Stimulated activated CD8-positive, alpha-beta memory T cell treated with anti-CD3 and anti-CD28 coated beads, Interleukin-15, amount 100 ng/mL, for 1 hour (primary cell): ENCODE measurements at places on chromosomes 6 and 20.

- peak; percentile 63 for DNase-seq
These were observed 55.7 kb upstream of the TNFAIP3 start for GRCh38 chr6:137811121-137811915.

DNA sequence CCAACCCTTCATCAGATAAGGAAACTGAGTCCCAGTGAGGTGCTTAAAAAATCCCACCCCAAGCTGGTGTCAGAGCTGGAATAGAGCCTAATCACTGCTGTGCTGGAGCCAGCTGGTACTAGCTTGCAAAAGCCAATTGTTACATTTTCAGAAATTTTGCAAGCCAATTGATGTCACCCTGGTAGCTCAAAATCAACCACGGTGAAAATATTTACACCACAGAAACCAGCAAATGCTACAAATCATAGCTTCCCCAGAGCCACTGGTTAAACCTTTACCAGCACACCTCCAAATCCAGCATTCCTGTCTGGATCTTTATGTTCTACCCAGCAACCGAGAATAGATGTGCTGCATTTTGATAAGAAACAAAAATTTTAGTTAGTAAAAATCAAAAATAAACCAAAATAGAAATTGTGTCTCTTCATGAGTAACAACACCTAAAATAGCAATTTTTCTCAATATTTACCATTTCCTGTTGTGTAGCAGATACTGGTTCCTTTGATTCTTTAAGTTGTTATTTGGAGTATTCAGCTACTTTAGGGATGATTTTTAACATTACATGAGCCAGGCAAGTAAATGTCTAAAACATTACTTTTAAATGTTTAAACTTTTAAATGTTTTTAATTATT is 7.2 kb upstream of the LCA5 start:
- DNase-seq: no peak

GRCh38 chr6:28960846-28961500 is 37.2 kb upstream of the TRIM27 start:
- DNase-seq: no peak

DNA sequence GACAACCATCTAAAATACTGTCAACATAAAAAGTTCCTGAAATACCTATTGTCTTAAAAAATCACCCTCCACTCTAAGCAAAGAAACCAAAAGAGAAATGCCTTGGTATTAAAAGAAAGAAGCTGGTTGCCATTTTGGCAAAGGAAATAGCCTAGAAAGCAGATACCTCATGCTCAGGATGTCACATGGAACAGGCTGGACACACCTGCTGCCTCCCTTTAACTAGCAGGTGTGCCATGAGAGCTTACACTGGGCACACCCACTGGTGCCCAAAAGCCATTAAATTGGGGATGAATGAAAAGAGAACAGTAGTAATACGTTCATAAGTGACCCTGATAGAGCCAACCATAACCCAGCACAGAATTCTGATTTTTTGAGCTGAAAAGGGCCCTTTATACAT is 1.5 kb downstream of the SLC23A2 start:
- DNase-seq: no peak

DNA sequence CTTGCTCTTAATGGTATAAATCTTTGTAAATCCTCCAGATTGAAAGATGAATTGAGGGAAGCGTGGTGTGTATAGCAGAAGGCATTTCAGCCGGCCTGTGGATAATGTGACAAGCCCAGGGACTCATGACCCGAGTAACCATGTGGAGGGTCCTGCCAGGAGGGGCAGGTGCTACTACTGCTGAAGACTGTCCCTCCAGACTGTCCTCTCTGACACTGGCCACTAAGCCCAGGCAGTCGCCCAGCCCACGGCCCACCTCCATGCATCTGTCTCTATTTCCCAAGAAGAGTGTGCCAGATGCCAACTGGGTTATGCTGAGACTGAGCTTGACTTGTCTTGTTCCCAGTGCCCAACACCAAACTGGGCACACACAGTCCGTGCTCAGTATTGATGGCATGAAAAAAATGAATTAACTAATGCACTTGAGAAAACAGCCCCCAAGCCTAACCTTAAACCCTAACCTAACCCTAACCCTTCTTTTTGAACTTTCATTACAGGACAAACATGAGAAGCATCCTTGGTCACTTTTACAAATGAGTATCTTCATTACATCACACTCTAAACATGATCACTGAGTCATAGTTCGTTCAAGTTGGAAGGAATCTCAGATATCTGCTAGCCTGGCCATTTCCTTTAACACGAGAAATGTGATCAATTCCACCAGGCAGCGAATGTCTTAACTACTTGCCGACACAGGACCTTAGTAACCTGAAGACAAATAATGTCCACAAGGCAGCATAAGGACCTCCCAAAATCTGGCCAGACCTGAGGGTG is 182.2 kb upstream of the RREB1 start:
- DNase-seq: no peak

DNA sequence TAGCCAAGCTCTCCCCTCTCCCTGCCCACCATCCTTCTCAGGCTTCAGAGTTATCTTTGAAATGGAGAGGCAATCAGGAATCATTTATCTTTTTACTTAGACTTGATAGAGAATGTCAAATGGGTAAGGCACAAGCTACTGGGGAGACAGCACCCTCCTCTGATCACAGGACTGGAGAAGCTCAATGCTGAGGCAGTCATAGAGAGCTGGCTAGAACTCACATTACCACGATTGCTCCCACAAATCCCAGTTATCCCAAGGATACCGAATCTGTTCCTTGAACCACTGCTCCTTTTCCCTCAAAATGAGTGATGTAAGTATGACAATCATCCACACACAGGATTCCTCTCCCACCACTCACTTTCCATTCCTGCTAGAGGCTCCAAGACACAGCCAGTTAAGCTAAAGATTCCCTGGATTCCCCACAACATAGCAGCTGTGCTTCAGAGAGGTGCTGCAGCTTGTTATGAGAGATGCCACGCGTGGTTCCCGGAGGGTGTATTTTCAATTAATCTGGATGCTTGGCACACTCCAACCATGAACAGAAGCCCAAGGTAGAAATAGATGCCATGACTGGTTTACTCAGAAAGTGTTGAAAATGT is 96.2 kb upstream of the VGLL2 start:
- no peak for DNase-seq

- no peak for DNase-seq
These were observed 42.0 kb downstream of the CBFA2T2 start for GRCh38 chr20:33531885-33532284.

DNA sequence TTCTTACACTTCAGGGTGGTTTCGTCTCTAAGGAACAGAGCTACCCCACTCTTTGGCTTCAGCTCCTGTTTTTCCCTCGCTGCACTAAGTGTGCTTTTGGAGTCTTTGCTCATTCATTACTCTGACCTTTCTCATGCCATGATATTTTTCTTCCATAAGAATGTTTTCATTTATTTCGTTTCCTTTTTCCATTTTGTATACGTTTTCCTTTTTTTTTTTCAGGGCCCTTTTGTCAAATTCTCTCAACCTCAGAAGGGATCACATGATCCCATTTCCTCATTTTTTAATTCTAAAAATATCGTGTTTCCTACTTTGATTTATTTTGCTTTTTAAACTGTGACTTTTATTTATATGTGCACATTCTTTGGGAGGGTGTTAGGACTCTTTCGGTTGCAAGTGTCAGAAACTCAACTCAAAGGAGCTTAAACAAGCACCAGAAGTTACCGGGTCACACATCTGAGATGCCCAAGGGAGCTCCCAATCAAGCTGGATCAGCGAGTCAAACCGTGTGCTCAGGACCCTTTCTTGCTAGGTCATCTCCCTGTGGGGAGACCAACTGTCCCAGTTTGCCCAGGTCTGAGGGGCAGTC is 40.6 kb downstream of the GCNT2 start:
- DNase-seq: no peak

GRCh38 chr20:49303065-49303552 is 25.3 kb upstream of the ZNFX1 start:
- no peak for DNase-seq

GRCh38 chr20:50320901-50321796 is 130.5 kb downstream of the CEBPB start:
- DNase-seq: no peak

DNA sequence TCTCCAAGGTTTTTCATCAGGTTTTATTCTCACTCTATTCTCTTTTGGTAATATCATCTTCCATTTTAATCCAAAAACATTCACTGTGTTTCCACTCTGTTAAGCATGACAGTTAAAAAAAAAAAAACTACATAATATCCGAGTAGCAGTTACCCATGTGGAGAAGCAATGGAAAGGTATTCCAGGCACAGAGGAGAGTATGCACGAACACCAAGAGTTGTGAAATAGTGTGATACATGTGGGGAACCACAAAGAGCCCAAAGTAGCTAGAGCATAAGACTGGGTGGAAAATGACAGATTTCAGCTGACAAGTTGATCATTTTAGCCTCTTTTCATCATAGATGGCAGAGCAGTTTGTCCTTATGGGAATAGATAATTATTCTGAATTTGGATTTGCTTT is 19.9 kb upstream of the FBXL4 start:
- no peak for DNase-seq

DNA sequence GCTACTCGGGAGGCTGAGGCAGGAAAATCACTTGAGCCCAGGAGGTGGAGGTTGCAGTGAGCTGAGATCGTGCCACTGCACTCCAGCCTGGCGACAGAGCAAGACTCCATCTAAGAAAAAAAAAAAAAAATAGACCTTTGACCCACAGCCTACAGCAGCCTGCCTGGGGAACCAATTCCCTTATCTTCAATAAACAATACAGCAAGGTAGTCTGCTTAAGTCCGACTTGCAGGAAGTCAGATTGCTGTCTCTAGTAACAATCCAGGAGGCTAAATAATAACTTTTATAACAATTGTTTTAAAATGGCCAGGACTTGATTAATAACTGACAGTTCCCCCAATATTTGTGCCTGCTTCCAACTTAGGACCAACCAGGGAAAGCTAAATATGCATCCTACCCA is 13.3 kb upstream of the HLA-DRA start:
- no peak for DNase-seq

GRCh38 chr20:36792422-36792821 is 18.9 kb upstream of the DSN1 start:
- DNase-seq: no peak

- no peak for DNase-seq
These were observed 37.1 kb downstream of the TNFAIP3 start for GRCh38 chr6:137903933-137904821.

DNA sequence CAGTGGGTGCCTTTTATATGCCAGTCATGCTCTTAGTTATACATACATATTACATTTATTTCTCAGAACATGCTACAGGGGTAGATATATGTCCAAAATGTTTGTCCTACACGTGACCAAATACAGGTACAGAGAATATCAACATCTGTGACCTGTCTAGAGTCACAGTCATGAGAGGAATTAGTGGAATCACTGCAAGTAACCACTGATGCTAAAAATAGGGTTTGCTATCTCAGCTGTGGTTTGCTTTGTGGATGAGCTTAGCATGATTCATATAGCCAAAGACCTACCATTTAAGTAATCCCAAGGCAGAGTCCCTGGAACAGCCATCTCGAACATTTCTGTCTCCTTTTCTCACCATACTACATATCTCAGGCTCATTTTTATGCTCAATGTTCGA is 32.3 kb downstream of the GSTA3 start:
- no peak for DNase-seq

DNA sequence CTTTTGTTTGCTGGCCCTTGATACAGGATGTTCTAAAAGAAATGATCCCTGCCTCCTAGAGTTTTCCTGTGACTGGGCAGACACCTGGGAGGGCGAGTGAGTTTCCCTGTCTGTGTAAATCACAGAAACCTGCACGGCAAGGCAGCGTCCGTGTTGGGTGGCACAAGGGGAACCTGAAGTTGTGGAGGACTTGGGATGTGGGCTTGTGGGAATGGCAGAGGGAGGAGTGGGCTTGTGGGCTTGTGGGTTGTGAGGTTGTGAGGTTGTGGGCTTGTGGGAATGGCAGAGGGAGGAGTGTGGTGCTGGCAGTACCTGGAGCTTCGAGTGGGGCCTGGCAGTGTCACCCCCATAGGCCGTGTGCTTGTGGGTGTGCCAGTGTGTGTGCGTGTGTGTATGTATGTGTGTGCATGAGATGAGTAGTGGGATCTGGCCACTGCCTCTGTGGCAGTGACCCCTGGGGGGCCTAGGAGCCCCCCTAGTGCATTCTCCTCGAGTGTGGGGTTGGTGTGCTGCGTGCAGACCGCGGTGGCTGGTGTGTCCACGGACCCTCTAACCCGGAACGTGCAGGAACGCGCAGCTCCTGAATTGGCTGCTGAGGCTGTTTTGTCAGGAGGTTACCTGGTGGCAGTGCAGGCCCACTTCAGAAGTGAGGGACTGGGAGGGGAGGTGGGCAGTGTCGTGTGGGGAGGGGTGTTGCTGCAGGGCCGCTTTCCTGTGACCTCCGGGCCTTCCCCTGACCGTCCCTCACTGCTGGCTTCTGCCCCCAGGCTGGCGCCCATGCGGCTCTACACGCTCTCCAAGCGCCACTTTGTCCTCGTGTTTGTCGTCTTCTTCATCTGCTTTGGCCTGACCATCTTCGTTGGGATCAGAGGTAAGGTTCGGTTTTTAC is 13.0 kb downstream of the TMEM181 start:
- no peak for DNase-seq

GRCh38 chr20:3997446-3997845 is 17.9 kb downstream of the RNF24 start:
- DNase-seq: no peak

DNA sequence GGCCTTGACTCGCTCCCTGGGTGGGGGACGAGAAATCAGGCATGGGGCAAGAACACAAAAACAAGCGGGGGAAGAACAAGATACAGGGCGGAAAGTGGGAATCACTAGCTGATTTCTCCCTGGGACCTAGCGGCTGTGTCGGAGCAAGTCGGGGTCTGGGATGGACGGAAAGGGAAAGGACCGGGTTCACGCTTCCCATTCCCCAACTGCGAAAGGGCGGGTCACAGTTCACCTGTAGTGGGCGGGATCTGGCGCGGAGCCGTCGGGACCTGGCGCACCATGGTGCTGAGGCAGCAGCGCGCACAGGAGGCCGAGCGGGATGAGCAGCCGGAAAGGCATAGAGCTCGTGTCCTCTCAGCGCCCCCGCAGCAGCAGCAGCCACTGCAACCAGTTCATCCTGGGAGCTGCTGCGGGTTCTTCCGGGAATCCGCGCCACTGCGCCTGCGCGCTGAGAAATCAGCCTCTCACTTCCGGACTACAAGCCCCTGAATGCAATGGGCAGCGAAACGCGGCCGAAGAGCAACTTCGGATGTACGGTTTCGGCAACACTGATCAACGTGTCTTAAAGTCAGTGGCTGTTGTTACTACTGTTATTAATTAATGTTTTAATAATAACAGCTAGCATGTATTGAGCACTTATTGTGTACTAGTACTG is at the start of gene EDEM2:
Gene EDEM2, minus strand, starts transcription at position 417 of the 655 bp plus-strand sequence. Its CDS starts 78 bp downstream, at position 339.
- DNase-seq: peak; percentile 82

GRCh38 chr6:91196729-91197128 is 609.9 kb upstream of the MAP3K7 start:
- no peak for DNase-seq

DNA sequence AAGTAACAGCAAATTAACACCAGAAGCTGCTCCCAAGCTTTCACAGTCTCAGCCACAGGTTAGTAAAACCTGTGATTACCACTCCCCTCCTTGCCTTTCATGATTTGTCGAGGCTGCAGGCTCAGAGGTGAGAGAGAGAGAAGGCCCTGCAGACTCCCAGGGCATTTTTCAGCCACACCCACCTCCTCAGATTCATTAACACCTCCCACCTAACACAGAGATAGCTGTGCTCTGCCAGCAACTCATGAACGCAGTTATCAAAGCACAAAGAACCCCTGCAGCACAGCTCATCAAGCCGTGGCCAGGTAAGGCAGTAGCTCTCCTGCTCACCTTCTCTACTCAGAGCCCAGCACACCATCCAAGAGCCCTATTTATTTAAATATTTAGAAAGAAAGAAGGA is 27.1 kb downstream of the F13A1 start:
- no peak for DNase-seq

- DNase-seq: no peak
These were observed 163.2 kb downstream of the DTNBP1 start for GRCh38 chr6:15499591-15499990.

GRCh38 chr20:50003253-50003656 is 20.5 kb downstream of the SNAI1 start:
- no peak for DNase-seq
